ENCODE measurements at places on chromosomes 5 and 9. TPM values are rescaled to one million over a fixed set of nuclear protein-coding genes. Genes with fewer than 3 reads are reported as not detected.
A peak's percentile ranks its signal among the peaks of the same experiment; 100 is the strongest.

Gene EPB41L4B
- 14.2 TPM for polyA plus RNA-seq

GRCh38 chr9:114369216-114370130 is 18.3 kb downstream of the AKNA start:
- DNase-seq, result no peak

- peak; percentile 2 for DNase-seq
Measured at GRCh38 chr5:130692770-130693169, 472.3 kb downstream of the HINT1 start.

- no peak for DNase-seq
Measured at GRCh38 chr5:34844106-34844505, 5.1 kb downstream of the TTC23L start.
